Cardiac septum (tissue), 1 donor: ENCODE measurements at places on chromosomes 4 and X. TPM values are rescaled to one million over a fixed set of nuclear protein-coding genes. Genes with fewer than 3 reads are reported as not detected.

DNA sequence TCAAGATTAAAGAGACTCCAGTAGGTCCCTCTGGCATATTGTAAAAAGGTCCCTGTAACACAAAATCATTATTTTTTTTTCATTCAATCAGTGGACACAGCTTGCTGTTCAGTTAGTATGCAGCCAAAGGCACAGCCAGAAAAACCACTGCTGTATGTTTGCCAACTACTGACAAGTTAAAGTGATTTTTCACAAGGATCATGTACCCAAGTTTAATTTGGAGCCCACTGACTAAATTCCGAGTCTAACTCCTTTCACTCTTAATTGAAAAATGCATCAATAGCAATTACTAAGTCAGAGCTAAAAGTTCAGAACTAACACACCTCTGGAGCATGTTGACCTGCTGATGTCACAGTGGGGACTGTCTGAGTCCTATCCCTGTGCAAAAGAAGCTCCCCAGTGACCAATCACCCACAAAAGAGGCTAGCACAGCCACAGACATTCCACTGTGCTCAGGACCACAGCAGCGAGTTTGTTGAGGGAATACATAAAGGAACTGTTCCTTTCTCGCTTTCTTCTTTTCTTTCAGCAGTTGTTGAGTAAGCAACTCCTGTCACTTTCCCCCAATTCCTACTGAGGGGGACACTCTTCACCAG lies 60.4 kb downstream of the STX18 start:
- DNase-seq: no peak

GRCh38 chr4:88799900-88800299 lies 102.3 kb upstream of the NAP1L5 start:
- no peak for DNase-seq

- DNase-seq: no peak
Measured at GRCh38 chr4:26858035-26858918, 2.4 kb upstream of the STIM2 start.

- peak; percentile 88 for DNase-seq
Measured at GRCh38 chrX:129957241-129958082, 25.0 kb upstream of the BCORL1 start.

GRCh38 chrX:40174001-40174853 lies 76.5 kb upstream of the BCOR start:
- DNase-seq: peak; percentile 33

GRCh38 chr4:1715002-1715758 lies 3.1 kb upstream of the SLBP start:
- DNase-seq: no peak

DNA sequence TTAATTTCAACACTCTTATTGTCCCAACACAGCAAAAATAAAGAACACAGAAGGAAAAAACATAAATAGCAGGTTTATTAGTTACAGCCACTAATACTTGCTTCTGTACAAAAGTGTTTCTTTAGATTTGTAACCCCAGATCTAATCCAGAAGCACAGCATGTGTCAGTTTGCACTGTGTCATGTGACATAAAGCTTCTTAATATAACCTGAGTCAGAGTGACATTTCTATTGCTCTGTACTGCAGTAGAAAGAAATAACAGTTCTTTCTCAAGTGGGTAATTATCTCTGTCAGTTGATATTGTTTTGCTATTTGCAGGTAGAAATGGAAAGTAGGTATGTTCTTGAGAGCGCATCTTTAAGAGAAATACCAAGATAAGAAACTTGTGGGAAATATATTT lies 422.5 kb downstream of the ZIC3 start:
- no peak for DNase-seq

DNA sequence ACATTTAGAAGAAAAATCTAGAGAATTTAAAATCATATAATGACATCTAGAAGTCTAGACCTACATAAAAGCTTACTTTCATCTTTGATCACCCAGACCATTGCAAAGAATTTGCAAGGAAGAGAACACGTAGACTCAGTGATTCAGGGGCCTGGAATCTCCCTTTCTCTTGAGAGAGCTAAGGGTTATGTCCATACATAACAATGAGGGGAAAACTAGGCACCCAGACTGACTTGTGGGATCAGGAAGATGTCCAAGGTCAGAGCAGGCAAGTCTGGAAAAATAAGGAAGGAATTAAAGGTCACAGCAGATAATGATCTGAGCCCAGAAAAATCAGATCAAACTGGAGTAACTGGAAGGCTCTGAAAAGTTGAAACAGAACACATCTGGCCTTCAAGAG lies 198.4 kb upstream of the SFRP2 start:
- no peak for DNase-seq

DNA sequence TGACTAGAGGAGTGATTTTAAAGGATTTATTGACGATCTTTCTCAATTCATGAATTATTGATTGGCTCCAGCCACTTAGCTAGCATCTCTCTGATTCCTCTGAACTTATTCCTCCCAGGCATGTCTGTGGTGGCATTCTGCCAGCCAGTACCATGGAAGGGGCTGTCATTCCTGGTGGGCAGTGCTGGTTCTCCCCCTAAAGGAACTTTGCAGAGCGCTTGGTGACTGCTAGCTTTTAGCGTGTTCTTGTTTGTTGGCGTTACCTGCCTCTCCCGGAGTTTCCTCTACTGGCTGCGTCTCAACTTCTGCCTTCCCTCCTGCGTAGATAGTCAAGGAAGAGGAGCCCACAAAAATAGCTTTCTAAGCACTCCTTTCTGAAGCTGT lies 19.3 kb downstream of the SRD5A3 start:
- no peak for DNase-seq

DNA sequence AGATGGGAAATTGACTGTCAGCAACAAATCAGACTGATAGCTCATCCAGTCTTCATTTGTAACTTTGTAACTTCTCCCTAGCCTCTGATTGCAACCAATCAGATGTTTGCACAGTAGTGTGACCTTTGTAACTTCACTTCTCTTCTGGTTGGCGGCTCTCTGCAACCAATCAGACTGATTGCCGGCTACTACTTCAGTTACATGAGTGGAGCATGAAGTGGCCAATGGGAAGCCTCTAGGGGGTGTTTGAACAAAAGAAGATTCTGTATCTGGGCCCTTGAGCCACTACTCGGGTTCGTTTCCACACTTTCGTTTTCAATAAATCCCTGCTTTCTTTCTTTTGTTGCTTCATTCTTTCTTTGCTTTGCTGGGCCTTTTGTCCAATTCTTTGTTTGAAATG lies 1285.8 kb downstream of the TECRL start:
- no peak for DNase-seq

DNA sequence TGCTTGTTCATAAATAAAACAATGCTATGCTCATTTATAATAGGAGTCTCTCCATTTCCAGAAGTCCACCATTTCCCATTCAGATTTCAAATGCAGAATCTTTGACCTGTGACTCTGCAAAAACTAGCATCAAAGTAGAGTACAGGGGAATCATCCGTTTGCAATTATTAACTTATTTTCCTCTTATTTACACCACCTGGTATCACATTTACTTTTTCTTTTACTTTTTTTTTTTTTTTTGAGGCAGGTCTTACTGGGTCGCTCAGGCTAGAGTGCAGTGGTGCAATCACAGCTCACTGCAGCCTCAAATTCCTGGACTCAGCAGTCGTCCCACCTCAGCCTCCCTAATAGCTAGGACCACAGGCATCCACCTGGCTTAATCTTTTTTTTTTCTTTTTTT lies 37.6 kb downstream of the RBM47 start:
- no peak for DNase-seq

DNA sequence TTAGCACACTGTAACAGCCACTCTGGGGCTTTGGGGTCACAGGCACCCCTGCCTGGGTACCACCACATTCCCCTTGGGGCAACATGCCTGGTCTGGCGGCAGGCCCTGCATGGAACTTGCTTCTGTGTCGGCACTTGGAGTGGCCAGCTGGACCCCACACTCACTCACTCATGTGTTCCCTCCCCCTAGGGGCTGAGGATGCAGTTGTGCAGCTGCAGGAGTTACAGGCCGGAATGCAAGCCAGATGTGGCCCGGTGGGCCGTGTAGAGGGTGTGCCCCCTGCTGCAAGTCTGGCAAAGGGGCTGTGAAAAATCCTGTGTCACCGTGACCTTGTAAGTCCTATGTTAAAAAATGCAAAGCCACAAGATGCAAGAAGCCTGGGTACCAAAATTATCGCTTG lies 34.2 kb downstream of the ATXN3L start:
- no peak for DNase-seq

DNA sequence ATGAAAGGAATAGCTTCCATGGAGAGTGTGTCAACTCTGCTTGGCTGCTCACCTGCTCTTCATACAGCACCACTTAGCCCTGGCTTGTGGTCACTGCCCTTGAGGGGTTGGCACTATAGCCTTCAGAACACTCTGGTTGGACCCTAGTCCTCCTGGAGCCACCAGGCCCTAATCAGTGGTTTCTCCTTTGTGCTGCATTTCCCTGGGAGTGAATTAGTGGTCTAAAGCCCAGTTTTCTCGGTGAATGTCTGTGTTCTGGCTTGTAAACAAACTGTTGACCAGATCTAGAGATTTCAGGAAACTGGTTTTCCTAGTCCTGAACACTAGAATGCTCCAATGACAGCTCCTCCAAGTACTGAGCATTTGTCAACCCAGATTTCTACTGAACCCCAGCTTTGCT lies 28.6 kb upstream of the TMEM154 start:
- DNase-seq: no peak

GRCh38 chr4:94798808-94799207 lies 41.1 kb downstream of the BMPR1B start:
- no peak for DNase-seq

Gene TKTL2
- total RNA-seq: not detected

Gene FAM9B
- not detected for total RNA-seq

Gene C4orf50
- total RNA-seq: 0.03 TPM

Gene EVC2
- 1.3 TPM for total RNA-seq

Gene GAGE1
- total RNA-seq: not detected

Gene HELT
- total RNA-seq: not detected

Gene PITX2
- 1.0 TPM for total RNA-seq
